ENCODE measurements at places on chromosomes 7 and 10. TPM values are rescaled to one million over a fixed set of nuclear protein-coding genes. Genes with fewer than 3 reads are reported as not detected.

Gene DEPP1
- total RNA-seq = 97.3 TPM

GRCh38 chr10:102837230-102837721 lies at the start of gene CYP17A1:
Gene CYP17A1, minus strand, starts transcription at chr10:102837413. Its CDS starts 52 bp downstream, at chr10:102837361.
- no peak within 1 kb of the TSS for H3K4me3 ChIP-seq
- H3K27ac ChIP-seq = no peak within 1 kb of the TSS
- no peaks in the 10 kb centered on the region for H3K36me3 ChIP-seq
- no peaks in the 10 kb centered on the region for H3K4me1 ChIP-seq
- DNase-seq = peak; percentile 13

Gene RNF32
- total RNA-seq = 2.8 TPM

- H3K4me3 ChIP-seq = peak overlapping the region; percentile 87
- peak overlapping the region; percentile 74 for H3K27ac ChIP-seq
- H3K27me3 ChIP-seq = no peaks in the 10 kb centered on the region
- DNase-seq = no peak
- peaks cover 3% of the 10 kb centered on the region for H3K36me3 ChIP-seq
- peaks cover 12% of the 10 kb centered on the region for H3K4me1 ChIP-seq
Measured at GRCh38 chr10:14603534-14604102, 171.1 kb downstream of the FAM107B start.

DNA sequence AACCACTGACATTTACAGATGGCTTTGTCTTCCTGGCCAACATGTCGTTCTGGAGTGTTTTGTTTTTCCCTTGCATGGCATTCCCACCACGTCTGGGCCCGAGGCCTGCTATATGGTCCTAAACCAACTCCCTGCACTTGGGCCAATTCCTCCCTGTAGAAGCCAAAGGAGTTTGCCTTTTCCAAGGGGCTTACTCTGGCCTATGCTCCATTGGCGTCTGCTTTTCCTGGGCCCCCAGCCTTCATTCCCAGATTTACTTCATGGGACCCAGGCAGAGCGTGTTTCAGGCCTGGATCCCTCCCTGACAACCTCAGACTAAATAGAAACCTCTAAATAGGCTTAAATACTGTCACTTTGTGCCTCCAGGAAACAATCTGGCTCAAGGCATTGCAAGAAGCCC lies 60.7 kb downstream of the MINDY4 start:
- no peak for DNase-seq
- H3K4me1 ChIP-seq = no peaks in the 10 kb centered on the region
- peaks cover 2% of the 10 kb centered on the region for H3K36me3 ChIP-seq
- no peaks in the 10 kb centered on the region for H3K27me3 ChIP-seq

DNA sequence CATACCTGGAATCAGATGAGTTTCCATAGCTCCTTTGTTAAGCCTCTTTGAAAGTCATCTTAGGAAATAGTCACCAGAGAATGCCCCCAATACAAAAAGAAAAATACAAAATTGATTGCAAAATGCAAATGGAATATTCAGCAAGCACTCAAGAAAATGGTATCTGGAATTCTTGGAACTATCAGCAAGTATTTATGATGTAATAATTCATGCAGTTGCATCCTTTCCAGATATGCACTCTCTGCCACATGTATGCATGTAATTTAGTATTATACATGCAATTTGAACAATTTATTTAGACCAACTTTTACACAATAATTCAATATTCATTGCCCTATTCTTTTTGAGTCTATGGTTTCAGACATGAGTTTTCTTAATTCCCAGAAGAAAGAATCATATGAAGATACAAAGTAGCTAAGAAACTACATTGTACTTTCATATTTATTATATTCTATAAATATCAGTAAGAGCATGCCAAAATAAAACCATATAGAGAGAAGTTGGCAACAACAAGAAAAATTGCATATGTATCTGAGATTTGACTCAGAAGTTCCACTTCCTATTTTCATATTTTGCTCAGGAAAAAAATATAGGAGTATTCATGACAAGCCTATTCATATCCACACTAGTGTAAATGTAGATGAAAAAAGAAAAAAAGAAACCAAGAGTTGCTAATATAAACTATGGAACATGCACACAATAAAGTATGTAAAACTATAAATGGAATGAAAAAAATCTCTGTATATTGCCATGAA lies 338.5 kb downstream of the SEMA3D start:
- no peaks in the 10 kb centered on the region for H3K4me1 ChIP-seq
- no peak overlapping the region for H3K4me3 ChIP-seq
- H3K27ac ChIP-seq = no peak overlapping the region
- no peaks in the 10 kb centered on the region for H3K27me3 ChIP-seq

Gene KIF20B
- total RNA-seq = 9.2 TPM

Gene TMEM254
- total RNA-seq = 5.4 TPM

- H3K4me3 ChIP-seq = peak overlapping the region; percentile 50
- H3K4me1 ChIP-seq = peaks cover 6% of the 10 kb centered on the region
- no peaks in the 10 kb centered on the region for H3K27me3 ChIP-seq
- peaks cover 14% of the 10 kb centered on the region for H3K36me3 ChIP-seq
- peak overlapping the region; percentile 93 for H3K27ac ChIP-seq
Measured at GRCh38 chr10:103659674-103660363, 166.3 kb downstream of the NEURL1 start.

- no peak overlapping the region for H3K27ac ChIP-seq
- H3K27me3 ChIP-seq = no peaks in the 10 kb centered on the region
- no peak for DNase-seq
- H3K36me3 ChIP-seq = no peaks in the 10 kb centered on the region
Measured at GRCh38 chr10:13887761-13888160, 301.0 kb downstream of the PRPF18 start.

GRCh38 chr7:100852048-100852872 lies at the start of gene SLC12A9:
Gene SLC12A9, plus strand, starts transcription at chr7:100852713. Its CDS starts 1,485 bp downstream, at chr7:100854198.
- H3K4me1 ChIP-seq = peaks cover 4% of the 10 kb centered on the region
- H3K27ac ChIP-seq = no peak within 1 kb of the TSS
- DNase-seq = peak; percentile 88
- peaks cover 5% of the 10 kb centered on the region for H3K36me3 ChIP-seq
- peak within 1 kb of the TSS; percentile 53 for H3K4me3 ChIP-seq

Gene H2BK1
- total RNA-seq = not detected

Gene CPED1
- total RNA-seq = 196 TPM

- no peak overlapping the region for H3K4me3 ChIP-seq
- DNase-seq = no peak
- H3K4me1 ChIP-seq = no peaks in the 10 kb centered on the region
- no peak overlapping the region for H3K27ac ChIP-seq
- H3K36me3 ChIP-seq = no peaks in the 10 kb centered on the region
Measured at GRCh38 chr10:129057856-129058663, 409.0 kb upstream of the MGMT start.

GRCh38 chr10:104260775-104261115 lies 6.1 kb downstream of the GSTO1 start:
- no peak overlapping the region for H3K4me3 ChIP-seq
- H3K27me3 ChIP-seq = no peaks in the 10 kb centered on the region
- peak overlapping the region; percentile 64 for H3K27ac ChIP-seq
- DNase-seq = peak; percentile 72
- peaks cover 21% of the 10 kb centered on the region for H3K36me3 ChIP-seq

DNA sequence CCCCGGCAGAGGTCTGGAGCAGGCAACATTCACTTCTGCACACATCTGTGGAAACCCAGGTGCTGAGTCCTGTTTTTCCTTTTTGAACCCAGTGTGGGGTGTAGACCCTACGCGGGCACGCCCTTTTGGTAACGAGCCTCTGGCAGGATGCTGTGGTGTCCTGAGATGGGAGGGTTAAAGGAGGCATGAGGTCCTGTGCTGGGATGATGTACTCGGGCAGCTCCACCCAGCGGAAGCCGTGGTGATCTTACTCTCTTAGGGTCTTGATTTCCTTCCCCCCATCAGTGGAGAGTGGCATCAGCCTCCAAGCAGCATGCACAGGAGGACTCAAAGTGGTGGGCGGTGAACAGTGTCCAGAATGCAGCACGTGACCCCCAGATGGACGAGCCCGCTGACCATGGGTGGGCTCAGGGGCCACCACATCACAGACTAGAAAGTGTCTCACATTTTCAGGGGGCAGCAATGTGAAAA lies 148.6 kb downstream of the DNAJB6 start:
- no peak overlapping the region for H3K27ac ChIP-seq
- no peaks in the 10 kb centered on the region for H3K4me1 ChIP-seq
- H3K27me3 ChIP-seq = no peaks in the 10 kb centered on the region

GRCh38 chr7:19491821-19492452 lies 216.9 kb downstream of the POLR1F start:
- H3K27ac ChIP-seq = no peak overlapping the region
- H3K27me3 ChIP-seq = no peaks in the 10 kb centered on the region
- no peaks in the 10 kb centered on the region for H3K36me3 ChIP-seq
- DNase-seq = peak; percentile 36

GRCh38 chr7:15033039-15033438 lies 130.5 kb upstream of the DGKB start:
- H3K4me3 ChIP-seq = no peak overlapping the region
- H3K27ac ChIP-seq = no peak overlapping the region
- no peaks in the 10 kb centered on the region for H3K4me1 ChIP-seq

- no peaks in the 10 kb centered on the region for H3K27me3 ChIP-seq
- peaks cover 6% of the 10 kb centered on the region for H3K36me3 ChIP-seq
- no peak overlapping the region for H3K4me3 ChIP-seq
- peaks cover 4% of the 10 kb centered on the region for H3K4me1 ChIP-seq
- peak; percentile 35 for DNase-seq
Measured at GRCh38 chr7:134946260-134946659, 40.0 kb upstream of the AGBL3 start.

Gene ZNF282
- 16.7 TPM for total RNA-seq

Gene OR2A1
- under 0.01 TPM for total RNA-seq

Gene AGAP9
- total RNA-seq = 2.8 TPM

Gene ATRNL1
- total RNA-seq = 0.33 TPM

DNA sequence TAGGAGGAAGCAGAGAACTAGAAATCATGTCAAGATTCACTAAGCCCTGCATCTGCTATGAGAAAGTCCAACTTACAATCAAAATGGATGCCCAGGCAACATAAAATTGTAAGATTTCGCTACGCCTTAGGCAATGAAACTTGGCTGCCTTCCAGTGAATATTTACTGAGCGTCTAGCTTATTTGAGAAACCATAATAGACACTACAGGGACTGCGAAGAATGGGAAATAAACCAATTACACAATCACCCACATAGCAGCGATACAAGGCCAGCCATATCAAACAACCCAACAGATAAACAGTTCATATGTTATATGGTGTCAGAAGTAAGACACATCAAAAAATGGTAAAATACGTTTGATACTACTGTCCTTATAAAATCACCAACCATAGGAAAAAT lies 545.0 kb upstream of the C7orf33 start:
- H3K4me1 ChIP-seq = no peaks in the 10 kb centered on the region
- H3K4me3 ChIP-seq = no peak overlapping the region
- DNase-seq = no peak
- H3K27me3 ChIP-seq = no peaks in the 10 kb centered on the region

Gene PRSS1
- total RNA-seq = not detected

DNA sequence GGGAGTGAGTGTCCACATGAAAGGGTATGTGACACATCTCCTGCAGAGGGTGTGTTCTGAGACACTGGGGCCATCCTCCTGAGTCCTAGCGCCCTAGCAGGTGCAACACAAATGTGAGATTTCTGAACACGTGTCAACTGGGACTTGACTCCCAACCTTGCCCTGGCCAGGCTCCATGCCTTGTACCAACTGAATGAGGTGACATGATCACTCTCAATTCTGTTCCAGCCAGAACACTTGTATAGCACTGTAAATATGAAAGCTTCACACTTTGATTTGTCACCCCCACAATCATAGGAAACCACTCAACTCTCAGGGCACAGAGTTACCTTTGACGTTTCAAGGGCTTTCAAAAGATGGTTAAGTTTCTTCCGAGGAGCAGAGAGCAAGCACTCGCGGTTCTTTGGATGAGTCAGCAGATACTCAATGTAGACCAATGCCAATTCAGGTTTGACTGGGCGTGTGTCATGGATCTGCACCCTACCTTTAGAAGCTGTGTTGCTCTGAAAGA lies 48.6 kb downstream of the NCAPG2 start:
- no peaks in the 10 kb centered on the region for H3K4me1 ChIP-seq
- no peaks in the 10 kb centered on the region for H3K27me3 ChIP-seq
- H3K36me3 ChIP-seq = peaks cover 10% of the 10 kb centered on the region
- no peak overlapping the region for H3K27ac ChIP-seq

DNA sequence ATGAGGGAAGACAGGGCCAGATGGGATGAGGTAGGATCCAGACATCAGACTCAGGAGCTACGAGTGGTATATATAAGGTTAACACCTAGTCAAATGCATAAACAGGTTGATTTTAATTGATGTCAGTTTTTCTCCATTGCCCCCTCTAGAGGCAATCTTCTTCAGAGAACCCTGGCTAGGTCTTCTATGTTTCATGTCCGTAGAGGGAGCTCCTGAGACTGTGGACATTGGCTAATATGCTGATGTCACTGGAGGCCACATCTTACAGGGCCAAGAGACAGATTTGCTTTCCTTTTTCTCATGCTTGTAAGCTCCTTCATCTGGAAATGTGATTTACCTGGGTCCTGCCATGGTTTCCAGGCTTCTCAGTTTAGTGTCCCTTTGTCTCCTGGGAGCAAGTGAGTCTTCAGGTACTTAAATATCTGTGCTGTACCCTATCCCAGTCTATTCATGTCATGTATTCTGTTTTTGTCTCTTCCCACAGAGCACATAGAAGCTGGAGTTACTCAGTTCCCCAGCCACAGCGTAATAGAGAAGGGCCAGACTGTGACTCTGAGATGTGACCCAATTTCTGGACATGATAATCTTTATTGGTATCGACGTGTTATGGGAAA lies 161.6 kb upstream of the PRSS1 start:
- no peak overlapping the region for H3K27ac ChIP-seq
- H3K36me3 ChIP-seq = no peaks in the 10 kb centered on the region
- H3K27me3 ChIP-seq = no peaks in the 10 kb centered on the region
- no peak overlapping the region for H3K4me3 ChIP-seq
- peak; percentile 72 for DNase-seq

Gene MLXIPL
- total RNA-seq = 0.51 TPM

Gene DHTKD1
- total RNA-seq = 20.0 TPM

Gene MINPP1
- total RNA-seq = 24.4 TPM

DNA sequence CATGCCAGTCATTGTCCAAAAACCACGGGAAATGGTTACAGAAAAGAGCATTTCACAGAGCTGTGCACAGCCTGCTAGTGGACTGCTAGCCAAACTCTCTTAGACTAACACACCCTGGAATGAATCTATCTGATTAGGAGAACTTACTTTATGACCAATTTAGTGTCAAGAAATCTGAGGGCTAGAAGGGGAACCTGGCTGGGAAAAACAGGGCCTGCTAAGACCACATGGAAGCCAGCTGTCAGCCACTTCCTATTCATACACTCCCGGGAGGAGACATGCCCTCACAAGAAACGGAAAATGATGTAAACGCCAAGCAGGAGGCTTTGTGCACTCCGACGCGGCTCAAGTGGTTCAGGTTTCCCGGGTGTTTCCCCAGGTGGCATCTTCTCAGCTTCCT lies 54.8 kb downstream of the MPP7 start:
- H3K27ac ChIP-seq = no peak overlapping the region
- no peaks in the 10 kb centered on the region for H3K4me1 ChIP-seq
- peak; percentile 20 for DNase-seq
- H3K4me3 ChIP-seq = no peak overlapping the region

DNA sequence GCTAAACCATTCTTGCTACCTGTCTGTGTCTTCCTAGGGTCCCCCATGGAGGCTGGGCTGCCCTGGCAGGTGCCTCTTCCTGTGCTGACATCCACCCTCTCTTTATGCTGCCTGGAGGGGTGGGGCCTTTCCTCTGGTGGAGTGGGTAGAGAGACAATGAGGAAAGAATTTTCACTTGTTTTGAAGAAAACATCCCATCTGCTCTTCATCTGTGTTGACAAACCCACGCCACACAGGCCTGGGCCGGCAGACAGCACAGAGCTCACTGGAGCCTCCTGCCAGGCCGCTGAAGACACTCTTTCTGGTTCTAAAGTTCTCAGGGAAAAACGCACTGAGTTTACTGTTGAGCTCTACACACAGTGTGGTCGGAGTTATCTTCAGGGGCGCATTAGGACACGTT lies 328.2 kb downstream of the GLRX3 start:
- no peaks in the 10 kb centered on the region for H3K27me3 ChIP-seq
- H3K4me3 ChIP-seq = no peak overlapping the region
- H3K27ac ChIP-seq = no peak overlapping the region
- no peaks in the 10 kb centered on the region for H3K4me1 ChIP-seq
- no peak for DNase-seq

Gene STEAP4
- 0.99 TPM for total RNA-seq
